ENCODE measurements at places on chromosomes 4 and X.
A peak's percentile ranks its signal among the peaks of the same experiment; 100 is the strongest.

- DNase-seq: no peak
Observed at GRCh38 chr4:105937759-105938158, 42.5 kb downstream of the NPNT start.

DNA sequence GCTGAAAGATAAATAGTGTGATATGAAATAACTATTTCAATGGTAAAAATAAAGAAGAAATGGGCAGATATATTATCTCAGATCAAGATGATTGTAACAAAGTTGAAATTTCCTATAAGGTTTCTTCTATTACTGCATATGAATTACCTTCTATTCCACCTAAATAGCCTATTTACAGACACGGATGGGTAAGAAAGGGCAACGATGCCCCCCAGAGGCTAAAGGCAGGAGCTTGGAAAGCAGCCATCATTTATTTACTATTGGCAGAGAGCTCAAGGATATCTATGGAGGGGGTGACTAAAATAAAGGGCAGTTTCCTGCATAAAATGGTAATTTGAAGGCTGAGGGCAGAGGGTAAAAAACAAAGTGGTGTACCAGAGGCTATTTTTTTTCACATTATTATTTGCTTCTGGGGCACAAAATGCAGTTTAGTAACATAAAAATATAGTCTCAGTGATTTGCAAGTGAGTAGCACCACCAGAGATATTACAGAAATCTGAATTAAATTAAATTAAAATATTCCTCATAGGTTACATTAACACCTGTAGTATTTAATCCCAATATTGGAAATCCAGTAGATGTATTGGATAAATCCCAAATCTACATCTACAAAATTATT lies 123.1 kb downstream of the BTC start:
- peak; percentile 30 for DNase-seq

GRCh38 chr4:1004557-1005485 lies 6.6 kb upstream of the FGFRL1 start:
- no peak for DNase-seq

- DNase-seq: no peak
Observed at GRCh38 chrX:10747975-10748374, 127.6 kb upstream of the MID1 start.

DNA sequence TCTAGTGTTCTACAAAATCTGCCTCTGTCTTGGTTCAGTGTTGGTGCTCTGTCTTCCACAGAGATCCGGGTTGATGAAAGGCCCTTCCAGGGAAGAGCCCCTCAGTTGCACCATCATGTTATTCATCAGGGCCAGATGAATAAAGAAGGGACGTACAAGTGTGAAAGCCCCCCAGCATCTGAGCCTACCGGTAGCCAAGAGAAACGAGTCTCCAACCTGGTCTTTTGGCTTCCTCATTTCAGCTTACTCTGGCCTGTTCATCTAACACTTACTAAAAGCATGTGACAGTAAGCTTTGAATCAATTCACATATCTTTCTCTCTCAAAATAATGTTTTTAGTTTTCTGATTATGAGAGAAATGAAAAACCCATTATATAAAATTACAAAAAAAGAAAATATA lies 19.2 kb downstream of the MEPE start:
- DNase-seq: no peak

- DNase-seq: no peak
Observed at GRCh38 chrX:51035746-51036145, 125.2 kb downstream of the BMP15 start.

GRCh38 chrX:18676470-18676869 lies 4.6 kb upstream of the RS1 start:
- no peak for DNase-seq

GRCh38 chr4:175927121-175927520 lies 115.1 kb upstream of the GPM6A start:
- DNase-seq: no peak

GRCh38 chrX:9130031-9130430 lies 96.1 kb upstream of the FAM9B start:
- no peak for DNase-seq

GRCh38 chrX:13371186-13371585 lies 51.3 kb upstream of the ATXN3L start:
- DNase-seq: no peak

DNA sequence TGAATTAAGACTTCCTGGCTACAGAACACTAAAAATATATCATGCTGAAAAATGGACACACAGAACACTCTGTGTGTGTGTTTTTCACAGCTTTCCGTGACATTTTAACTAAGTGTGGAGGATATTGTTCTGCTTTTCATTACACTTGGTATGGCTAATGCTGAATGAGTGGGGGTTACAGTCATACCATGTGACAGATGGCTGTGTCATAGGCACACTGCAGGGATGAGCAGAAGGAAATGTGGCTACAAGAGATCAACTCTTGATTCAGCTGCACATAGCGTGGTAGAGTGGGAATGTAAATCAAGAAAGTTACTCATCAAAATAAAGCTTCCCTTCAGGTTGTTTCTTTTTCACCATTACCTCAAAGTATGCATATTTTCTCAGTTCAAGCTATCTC lies 669.8 kb downstream of the IQCM start:
- DNase-seq: no peak

GRCh38 chrX:30735839-30736238 lies 82.6 kb downstream of the GK start:
- DNase-seq: peak; percentile 61

GRCh38 chrX:9569876-9570301 lies 105.0 kb downstream of the TBL1X start:
- DNase-seq: no peak

- DNase-seq: no peak
Observed at GRCh38 chr4:177901786-177902185, 459.5 kb upstream of the AGA start.

- DNase-seq: no peak
Observed at GRCh38 chr4:77861495-77861894, 1.1 kb upstream of the MRPL1 start.

GRCh38 chrX:112662559-112663427 lies 16.9 kb downstream of the LHFPL1 start:
- DNase-seq: no peak

DNA sequence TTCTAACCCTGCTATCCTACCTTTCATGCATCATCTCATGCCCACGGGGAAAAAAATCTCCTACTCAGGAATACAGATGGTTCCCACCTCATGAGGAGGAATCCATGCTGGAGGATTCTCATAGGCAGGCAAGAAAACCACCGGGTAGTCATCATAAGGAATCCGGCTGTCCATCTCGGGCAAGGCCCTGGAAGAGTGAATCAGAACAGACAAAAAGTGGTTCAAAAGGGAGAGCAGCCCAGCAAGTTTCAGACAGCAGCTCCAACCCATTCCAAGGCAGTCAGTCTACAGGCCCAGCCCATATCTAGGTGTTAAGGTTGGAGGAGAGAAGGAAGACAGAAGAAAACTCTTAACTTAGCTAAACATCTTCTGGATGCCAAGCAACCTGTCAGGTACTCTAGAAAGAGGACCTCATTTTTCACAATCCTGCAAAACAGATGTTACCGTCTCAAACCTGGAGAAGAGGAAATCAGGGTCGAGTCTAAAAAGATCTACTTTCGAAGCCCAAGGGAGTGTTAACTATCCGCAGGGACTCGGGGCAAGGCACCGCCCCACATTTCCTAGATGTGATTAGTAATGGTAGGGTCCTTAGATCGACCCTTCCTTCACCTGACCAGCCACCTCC lies 447 bp downstream of the PDZD11 start:
- no peak for DNase-seq

DNA sequence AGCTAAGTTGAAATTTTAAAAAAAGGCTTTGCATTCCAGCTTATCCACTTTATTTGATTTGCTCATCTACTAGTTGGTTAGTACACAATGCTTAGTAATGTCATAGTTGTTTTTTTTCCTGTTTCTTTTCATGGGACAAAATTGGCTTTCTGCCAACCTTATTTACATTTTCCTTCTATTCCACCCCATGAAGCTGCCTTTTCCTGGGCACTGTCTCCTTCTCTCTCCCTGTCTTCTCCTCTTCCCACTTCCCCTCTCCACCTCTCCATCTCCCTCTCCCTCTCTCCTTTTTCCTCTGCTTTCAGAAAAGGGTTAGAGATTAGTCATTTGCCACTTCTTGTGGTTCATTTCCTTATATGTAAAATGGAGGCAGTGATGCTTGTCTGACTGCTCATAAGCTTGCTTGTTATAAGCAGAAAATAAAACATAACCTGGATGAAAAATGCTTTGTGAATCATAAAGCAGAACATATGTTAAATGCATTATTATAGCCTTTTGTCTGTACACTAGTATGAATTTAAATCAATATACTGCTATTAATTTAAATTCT lies 181.9 kb downstream of the CEP135 start:
- no peak for DNase-seq

GRCh38 chr4:146443525-146443924 lies 78.2 kb downstream of the SLC10A7 start:
- no peak for DNase-seq

GRCh38 chr4:156593464-156593863 lies 378.1 kb downstream of the PDGFC start:
- DNase-seq: no peak

DNA sequence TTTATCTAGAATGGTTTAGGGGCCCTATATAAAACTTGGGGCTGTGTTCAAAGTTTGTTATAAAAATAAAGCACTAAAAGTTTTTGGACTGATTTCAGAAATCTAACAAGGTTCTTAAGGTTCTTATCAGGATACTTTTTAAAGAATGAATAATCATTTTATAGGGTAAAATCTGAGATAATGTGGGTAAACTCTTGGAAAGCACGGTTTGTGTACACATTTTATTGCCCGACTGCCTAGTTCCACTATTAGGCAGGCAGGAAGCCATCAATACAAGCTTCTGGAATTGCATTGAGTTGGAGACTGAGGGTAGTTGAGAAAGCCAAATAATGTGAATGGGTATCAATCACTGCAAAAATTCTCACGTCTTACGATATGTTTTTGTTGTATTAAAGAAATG lies 331.0 kb upstream of the PITX2 start:
- DNase-seq: no peak

DNA sequence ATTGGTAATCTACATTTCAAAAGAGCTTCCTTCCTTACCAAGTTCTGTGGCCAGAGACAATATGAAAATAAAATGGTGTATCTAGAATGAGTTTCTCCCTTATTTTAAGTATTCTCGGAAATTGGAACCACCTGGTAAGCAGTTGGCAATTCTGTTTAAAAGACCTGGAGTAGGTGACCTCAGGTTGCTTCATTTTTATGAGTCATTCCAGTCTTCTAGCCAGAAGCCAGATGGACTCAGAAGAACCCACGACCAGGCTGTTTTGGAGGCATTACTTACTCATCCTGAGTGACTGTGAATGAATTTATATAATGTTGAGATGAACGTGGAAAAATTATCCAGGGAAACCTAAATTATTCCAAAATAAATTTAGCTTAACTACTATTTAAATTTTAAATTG lies 9.1 kb downstream of the BMPR1B start:
- no peak for DNase-seq

DNA sequence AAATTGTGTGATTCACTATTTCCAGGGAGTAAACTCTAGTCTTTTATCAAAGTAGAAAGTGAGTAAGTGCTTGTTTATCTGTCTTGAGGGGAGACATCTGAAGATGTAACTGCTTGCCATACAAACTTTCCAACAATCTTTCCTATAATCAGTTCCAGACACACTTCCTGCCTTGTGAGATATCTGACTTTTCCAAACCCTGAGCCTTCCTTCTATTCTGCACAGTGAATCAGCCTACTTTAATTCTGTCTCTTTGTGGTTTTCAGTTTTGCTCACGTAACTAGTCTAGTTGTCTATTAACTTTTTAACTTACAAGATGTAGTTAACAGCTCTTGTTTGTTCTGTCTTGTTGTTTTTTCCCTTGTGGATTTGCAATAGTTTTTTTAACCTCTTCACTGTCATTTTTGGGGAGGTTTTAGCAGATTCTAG lies 947.8 kb downstream of the C4orf33 start:
- DNase-seq: no peak

DNA sequence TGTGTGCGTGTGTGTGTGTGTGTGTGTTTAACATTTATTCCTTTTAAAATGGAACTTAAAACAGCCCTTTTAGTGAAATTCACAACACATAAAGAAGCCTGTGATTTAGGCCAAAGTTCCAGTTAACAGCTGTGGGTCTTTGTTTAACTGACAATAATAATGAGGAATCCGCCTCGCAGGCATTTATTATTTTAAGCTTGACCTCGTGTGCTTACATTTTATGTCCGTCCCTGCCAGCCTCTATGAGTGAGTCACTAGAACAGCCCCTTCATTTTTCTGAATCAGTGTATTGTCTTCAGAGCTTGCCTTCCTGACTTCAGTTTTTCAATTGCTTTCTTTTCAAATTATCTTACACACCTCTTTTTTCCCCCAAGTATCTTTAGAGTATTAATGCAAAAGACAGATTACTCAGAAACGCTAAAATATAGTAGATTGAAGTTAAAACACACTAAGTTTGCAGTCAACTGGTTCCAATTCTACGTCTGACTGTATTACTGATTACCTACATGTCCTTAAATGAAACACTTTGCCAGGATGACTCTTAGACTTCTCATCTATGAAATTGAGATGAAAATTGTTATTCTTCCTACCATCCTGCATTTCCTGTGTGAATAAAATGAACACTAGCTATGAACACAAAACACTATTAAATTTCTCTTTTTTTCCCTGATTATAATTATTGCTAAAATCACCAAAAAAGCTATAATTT lies 319.6 kb upstream of the HS3ST1 start:
- no peak for DNase-seq

DNA sequence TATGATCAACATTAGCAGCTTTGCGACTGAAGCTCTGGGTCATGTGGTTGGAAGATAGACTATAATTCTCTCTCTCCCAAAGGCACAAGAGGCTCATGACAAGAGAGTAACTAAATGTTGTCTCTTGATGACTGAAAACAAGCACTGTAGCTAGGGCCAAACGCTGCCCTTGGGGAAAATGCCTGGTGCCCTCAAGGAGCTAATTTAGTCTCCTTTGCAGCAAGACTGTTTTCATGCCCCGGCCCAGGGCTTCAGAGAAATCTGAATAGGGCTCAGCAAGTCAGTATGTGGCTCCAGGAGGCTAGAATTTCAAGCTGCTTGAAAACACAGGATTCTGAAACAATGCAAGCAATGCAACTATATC lies 411.9 kb downstream of the GPAT3 start:
- DNase-seq: no peak

DNA sequence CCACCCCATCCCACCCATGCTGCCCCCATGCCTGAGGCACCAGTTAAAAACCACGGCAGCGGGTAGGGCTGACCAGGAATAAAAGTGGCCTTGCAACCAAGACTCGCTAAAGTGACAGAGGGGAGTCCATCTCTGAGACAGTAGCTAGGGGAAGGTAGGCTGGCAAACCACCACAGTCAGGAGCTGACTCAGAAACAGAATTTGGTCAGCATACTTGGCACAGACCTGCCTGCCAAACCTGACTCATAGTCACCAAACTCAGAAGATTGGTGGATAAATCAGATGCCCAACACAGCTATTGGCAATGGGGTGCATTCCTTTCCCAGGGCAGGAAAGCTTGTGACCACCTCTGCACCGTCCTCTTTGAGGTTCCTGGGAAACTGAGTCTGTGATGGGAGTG lies 193.8 kb downstream of the BCOR start:
- no peak for DNase-seq

DNA sequence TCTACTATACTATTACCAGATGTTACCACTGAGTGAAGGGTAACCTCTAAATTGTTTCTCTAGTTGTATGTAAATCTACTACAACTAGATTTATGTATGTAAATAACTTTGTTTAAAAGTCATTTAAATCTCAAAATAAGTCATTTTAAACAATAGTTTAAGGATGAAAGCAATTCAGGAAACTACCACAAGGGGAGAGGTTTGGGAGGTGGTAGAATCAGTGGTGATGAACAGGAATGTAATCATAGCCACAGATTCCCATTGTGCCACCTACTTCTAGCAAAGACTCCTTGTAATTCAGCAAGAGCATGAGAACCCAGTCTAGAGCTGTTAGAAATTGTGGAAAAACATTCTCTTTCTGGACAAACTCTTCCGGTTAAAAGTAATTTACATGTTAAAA lies 234.6 kb downstream of the SLC7A11 start:
- DNase-seq: no peak

Measured in activated T-cell treated with anti-CD3 and anti-CD28 coated beads for 4 hours (primary cell).